Stimulated activated CD8-positive, alpha-beta memory T cell treated with anti-CD3 and anti-CD28 coated beads, Interleukin-15, amount 100 ng/mL, for 24 hours (primary cell): ENCODE measurements at places on chromosomes 2 and 18.

- no peak for DNase-seq
Measured at GRCh38 chr18:53798516-53798915, 426.0 kb downstream of the MBD2 start.

GRCh38 chr2:176083796-176084261 is at the start of gene EVX2:
Gene EVX2 (minus strand): TSS chr2:176083962. CDS start chr2:176083776, 186 bp downstream.
- no peak for DNase-seq

- DNase-seq: no peak
Measured at GRCh38 chr2:201597397-201597796, 45.9 kb downstream of the TMEM237 start.

DNA sequence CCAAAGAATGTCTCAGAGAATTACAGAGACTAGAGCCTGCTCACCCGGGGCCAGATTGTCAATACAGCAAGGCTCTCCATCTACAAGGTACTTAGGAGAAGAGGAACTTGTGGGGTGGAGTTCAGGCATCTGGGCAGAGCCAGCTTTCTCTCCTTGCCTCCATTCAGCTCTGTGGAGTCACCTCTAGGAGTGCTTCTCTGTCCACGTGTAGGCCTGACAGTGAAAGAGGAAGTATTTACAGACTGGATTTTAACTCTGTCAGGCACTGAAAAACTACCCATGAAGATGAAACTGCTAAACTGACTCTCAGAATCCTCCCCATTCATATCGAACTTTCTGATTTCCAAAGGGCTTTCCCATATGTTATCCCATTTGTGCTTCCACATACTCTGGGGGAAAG is 315.6 kb downstream of the SETBP1 start:
- no peak for DNase-seq

- no peak for DNase-seq
Measured at GRCh38 chr2:239166201-239166834, 234.5 kb downstream of the HDAC4 start.

- DNase-seq: no peak
Measured at GRCh38 chr18:67513280-67513679, 3.2 kb downstream of the DSEL start.

GRCh38 chr2:54317973-54318372 is 61.9 kb upstream of the TSPYL6 start:
- DNase-seq: no peak

GRCh38 chr2:74447230-74447999 is 5.7 kb upstream of the RTKN start:
- DNase-seq: no peak

DNA sequence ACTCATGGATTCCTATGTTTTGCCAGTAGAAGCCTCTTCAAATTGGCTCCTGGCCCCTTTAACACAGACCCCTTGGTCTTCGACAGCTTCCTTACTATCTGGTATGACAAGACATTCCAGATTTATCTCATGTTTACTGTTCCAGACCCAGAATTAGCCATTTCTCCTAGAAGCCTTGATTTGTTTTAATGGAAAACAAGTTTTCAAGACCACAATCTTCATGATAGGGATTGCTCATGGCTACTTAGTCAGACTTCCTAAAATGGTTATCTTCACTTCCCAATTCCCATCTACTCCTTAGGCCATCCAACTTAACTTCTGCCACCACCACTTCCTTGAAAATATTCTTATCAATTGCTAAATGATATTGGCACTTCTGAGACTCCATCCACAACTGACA is 63.2 kb downstream of the TTC32 start:
- DNase-seq: no peak

GRCh38 chr2:165793779-165794535 is at the start of gene GALNT3:
Gene GALNT3 (minus strand): TSS chr2:165794247. CDS start chr2:165770700, 23,547 bp downstream.
- DNase-seq: no peak

DNA sequence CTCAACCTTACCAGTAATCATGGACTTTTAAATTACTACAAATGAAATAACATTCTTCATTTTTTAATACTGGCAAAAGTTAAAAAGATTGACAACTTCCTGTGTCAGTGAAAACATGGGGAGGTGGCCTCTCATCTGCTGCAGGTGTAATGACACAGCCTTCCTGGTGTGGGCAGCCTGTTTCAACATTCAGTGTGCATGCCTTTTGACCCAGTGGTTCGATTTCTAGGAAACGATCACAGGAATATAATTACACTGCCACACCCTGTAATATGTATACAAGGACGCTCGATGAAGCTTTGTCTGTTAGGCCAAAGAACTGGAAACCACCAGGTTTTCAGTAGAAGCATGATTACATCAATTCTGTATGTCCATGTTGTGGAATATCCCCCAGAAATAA is 68.7 kb downstream of the MTHFD2 start:
- no peak for DNase-seq
